ENCODE measurements at places on chromosomes 12 and 14.

DNA sequence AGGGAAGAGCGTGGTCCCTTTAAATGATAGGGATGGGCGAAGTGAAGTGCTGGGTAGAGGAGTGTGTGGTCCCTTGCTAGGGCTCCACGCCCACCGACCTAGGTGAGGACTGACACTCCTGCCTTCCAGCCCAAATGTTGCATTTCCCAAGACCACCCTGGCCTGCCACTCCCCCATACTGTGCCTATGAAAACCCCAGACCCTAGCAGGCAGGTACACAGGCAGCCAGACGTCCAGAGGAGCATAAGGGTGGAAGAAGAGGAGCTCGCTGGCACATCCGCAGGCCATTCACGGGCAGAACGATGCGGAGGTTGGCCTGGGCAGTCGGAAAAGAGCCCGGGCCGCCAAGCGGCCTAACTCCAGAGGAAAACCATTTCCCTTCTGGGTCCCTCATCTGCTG lies 817 bp upstream of the IPO8 start:
- no peak for DNase-seq

GRCh38 chr12:40647651-40648050 lies 44.6 kb upstream of the CNTN1 start:
- no peak for DNase-seq

GRCh38 chr12:72832024-72832423 lies 559.9 kb downstream of the TRHDE start:
- DNase-seq, result no peak

GRCh38 chr14:29900609-29901350 lies 26.9 kb downstream of the PRKD1 start:
- DNase-seq, result no peak

DNA sequence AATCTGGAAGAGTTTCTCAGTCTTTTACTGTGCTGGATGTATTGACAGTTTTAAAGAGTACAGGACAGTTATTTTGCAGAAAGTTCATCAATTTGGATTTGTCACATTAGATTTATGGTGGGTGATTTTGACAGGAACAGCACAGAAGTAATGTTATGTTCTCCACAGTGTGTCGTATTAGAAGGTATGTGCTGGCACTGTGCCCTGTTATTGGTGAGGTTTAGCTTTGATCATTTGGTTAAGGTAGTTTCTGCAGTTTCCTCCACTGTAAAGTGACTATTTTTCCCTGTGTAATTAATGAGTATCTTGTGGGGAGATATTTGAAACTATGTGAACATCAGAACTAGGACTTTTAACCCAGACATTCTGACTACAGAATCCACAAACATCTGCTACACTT lies 308.5 kb upstream of the TBX3 start:
- no peak for DNase-seq

GRCh38 chr14:105496831-105497591 lies 6.0 kb downstream of the TEDC1 start:
- DNase-seq, result no peak
